ENCODE measurements at places on chromosomes 2 and 18.

DNA sequence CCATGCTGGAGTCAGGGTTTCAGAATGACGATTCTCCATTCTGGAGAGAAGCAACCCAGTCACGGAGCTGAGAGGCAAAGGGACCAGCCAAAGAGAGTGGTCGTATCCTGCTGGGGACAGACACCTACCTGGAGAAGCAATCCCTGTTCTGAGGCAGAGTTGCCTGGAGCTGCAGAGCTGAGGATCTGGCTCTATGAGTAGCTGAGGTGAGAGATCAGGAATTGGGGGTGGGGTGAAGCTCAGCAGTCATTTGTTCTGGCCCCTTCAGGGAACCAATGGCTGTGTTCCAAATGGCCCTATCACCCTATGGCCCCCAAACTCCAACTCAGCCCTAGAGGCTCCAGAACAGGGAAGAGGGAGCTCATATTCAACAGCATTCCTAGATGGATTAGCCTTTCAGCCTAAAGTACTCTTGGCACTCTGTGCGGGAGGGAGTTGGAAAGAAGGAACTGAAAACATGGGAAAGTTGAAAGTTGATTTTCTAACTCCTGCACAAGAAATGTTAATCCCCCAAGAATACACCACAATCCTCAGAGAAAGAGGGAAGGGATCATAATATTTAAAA, 3.3 kb upstream of the ATRAID start:
- DNase-seq: no peak

GRCh38 chr2:100935372-100935752, 66.7 kb upstream of the RPL31 start:
- DNase-seq: no peak

DNA sequence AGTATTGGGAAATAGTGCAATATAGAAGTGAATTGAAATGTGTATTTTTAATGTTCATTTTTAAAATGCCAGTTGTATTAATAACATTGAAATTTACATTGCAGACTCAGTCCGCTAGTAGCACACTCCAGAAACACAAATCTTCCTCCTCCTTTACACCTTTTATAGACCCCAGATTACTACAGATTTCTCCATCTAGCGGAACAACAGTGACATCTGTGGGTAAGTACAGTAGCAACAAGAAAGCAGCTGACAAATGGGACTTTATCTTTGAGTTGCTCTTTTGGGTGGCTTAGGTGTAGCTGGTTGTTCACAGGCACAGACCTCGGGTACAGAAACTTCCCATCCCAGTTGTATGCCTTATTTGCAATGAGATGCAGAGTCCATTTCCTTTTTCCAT, 118.2 kb upstream of the IL1R2 start:
- no peak for DNase-seq

GRCh38 chr2:124536591-124536990, 511.5 kb downstream of the CNTNAP5 start:
- no peak for DNase-seq

- DNase-seq: no peak
Observed at GRCh38 chr18:56995579-56996188, 151.2 kb upstream of the BOD1L2 start.

GRCh38 chr2:119372778-119373568, 6.2 kb downstream of the DBI start:
- DNase-seq: no peak

DNA sequence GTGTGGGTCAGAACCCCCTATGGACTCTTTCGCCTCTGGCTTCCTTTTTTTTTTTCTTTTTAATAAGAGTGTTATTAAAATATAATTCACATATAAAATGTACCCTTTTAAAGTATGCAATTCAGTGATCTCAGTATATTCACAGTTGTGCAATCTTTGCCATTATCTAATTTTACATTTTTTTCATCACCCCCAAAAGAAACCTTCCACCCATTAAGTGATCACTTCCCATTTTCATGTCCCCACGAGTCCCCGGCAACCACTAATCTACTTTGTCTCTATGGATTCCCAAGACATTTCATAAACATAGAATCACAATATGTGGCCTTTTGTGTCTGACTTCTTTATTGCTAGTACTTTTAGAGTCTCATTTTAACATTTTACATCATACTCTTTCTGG, 38.7 kb upstream of the ANXA4 start:
- DNase-seq: no peak

DNA sequence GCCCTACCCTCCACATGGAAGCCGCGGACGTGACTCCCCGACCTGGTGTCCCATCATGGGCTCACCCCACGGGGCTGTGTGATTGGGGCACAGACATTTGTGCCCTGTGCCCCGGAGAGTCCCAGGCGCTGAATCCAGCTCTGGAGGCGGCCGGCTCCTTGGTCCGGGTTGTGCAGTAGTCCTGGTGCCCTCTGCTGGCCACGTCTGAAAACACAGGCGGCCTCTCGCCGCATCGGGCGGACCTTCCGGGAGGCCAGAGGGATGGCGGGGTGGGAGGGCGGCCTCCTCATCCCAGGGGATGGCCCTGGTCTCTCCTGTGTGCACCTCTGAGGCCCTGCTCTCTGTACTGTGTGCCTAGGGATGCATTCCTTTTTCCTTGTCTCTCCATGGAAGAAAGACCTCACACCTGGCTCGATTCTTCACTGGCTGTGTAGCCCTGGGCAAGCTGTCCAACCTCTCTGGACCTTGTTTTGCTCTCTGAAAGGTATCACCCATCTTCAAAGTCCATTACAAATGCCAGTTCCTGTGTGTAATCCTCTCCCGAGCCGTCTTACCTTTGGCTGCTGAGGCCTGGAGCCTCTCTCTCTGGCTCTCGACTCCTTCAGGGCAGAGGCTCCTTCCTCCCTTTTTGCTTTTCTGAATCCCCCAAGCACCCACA, 27.6 kb downstream of the CELF4 start:
- no peak for DNase-seq

DNA sequence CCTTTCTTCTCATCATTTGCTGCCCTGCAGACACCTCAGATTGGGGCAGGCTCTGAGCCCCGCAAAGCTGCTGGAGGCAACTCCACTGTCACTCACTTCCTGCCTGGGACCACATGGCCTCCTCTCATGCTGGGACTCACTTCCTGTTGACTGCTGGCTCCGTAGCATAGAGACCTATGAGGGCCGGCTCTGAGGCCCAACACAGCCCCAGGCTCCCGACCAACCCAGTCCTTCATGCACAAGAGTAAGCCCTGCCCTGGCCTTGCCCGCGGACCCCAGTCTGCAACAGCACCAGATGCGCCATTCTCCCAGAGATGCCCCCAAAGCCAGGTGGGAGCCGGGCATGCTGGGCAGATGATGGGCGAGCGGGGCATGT, 55.7 kb downstream of the DNMT3A start:
- no peak for DNase-seq

DNA sequence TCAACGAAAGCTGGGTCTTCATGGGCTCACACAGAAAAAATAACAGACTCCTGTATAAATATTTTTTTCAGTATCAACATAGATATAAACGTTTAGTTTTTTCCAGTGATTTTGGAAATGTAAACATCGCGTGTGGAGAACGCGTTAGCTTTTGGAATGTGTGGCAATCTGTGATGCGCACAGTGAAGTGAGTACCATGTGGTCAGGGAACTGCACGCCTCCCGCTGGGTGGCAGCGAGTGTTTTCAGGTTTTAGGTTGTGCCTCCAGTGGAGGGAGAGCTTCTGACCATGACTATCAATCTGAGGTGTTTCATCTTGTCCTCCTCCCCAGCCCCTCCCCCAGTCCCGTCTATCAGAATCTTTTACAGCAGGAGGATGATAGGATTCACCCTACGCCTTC, 127.8 kb downstream of the ARHGAP28 start:
- no peak for DNase-seq

DNA sequence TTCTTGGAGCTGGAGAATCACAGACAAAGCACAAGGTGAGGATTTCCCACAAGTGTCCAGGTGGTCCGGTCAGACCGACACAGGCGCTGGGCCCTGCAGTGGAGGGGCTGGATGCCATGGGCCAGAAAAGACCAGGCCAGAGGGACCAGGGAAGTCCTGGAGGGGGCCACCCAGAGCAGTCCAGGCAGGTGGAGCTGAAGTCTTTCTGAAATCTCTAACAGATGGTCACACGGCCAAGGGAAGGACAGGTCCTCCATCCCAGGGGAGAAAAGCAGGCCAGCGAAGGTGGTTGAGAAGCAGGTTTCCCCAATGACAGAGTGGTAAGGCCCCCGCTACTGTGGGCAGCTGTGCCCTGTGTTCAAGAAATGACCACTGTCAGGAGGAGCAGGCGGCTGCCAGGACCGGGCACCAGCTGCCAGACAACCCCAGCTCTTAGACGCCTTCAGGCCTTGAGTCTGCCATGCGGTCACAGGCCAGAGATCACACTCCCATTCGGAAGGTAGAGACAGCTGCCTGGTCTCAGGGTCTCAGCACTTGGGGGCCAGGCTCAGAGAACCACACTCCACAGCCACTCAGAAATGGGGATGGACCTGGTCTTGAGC, 25.9 kb downstream of the HS1BP3 start:
- no peak for DNase-seq

DNA sequence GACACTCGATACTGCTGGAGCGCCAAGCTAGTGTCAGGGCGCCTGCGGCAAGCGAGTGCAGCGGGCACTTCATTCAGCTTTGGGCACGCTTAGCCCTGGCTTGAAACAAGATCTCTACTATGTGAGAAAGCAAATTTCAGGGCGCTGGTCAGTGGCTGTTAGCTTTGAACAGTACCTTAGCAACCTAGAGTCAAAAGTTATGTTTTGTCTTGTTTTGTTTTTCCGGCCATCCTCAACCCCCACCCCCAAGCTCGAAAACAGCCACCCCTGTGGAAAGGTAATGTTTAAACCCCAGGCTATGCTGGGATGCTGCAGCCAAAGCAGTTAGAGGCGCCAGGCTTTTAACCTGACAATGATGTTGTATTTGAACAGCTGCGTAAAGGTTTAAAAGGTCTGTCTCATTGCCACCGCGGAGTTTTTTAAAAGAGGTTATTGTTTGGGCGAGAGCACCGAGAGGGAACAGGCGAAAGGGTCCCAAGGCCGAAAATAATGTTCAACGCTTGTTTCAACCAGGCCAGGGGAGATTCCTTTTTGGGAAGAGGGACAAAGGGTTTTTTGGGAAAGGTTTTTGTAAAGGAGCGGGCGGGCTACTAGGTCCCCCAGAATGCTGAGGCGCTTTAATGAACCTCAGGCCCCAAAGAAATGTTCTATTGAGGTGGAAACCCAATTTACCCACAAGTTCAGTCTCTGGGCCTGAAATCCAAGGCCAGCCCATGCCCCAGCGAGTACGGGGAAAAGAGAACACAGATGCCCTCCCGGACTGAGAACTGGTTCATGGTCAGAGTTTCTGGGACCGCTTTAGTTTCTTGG, 2.3 kb upstream of the HOXD10 start:
- no peak for DNase-seq

- DNase-seq: no peak
Observed at GRCh38 chr2:234630801-234631261, 133.9 kb upstream of the ARL4C start.

DNA sequence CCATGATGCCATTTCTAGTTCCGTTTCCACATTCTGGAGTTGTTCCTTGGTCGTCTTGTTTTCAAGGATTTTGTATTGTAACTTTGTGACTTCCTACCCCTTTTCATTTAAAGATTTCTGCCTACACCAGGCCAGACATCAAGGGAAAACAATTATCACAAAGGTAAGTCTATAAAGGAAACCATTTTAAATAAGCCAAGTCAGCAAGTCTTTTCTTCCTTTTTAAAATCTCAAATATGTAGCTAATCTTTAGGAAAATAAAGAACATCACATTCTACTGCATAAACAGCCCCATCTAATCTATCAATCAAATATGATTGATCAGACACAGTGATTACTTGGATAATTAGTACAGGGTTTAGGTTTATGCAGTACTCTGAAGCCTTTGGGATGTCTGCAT, 35.8 kb upstream of the INSIG2 start:
- DNase-seq: no peak

DNA sequence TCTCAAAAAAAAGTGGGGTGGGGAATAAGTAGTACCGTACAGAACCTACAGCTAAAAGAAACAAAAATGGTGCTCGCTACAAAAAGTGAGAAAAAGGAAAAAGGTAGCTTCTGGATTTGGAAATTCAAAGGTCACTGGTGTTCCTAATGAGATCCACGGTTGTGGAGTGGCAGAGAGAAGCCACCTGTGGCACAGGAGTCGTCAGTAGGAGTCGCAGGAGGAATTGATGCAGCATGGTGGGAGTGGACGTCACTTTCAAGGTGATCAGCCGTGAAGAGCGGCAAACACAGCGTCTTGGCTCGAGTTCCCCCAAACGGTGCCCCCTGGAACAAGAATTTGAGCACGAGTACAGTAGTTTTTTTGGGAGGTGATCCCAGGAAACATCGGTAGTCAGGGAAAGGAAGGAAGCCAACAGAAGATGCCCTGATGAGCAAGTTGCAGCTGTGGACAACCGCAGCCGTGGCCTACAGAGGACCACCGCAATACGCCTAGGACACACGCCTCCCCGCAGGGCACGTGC, 1.4 kb upstream of the TTL start:
- no peak for DNase-seq

DNA sequence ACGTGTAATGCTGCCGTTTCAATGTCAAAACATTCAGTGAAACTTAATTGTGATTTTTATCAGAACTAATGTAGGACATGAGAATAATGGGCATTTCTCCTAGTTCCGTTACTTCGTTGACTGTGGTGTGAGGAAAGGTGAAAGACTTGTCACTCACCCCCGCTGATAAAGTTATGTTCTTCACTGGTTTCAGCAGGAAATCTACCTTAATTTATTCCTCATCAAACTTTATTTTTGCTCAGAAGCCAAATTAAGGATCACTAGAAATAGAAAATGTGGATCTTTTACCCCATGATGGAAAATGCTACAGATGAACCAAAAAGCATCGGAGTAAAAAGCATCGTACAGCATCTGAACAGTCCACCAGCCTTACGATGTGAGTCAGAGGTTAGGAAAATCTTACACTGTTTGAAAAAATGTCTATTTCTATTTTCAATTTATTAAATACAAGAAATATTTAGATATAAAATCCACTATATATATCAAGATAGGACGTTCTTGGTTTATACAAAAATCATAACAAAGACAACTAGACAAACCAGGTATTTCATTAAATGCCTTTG, 1.0 kb upstream of the ROCK1 start:
- no peak for DNase-seq

DNA sequence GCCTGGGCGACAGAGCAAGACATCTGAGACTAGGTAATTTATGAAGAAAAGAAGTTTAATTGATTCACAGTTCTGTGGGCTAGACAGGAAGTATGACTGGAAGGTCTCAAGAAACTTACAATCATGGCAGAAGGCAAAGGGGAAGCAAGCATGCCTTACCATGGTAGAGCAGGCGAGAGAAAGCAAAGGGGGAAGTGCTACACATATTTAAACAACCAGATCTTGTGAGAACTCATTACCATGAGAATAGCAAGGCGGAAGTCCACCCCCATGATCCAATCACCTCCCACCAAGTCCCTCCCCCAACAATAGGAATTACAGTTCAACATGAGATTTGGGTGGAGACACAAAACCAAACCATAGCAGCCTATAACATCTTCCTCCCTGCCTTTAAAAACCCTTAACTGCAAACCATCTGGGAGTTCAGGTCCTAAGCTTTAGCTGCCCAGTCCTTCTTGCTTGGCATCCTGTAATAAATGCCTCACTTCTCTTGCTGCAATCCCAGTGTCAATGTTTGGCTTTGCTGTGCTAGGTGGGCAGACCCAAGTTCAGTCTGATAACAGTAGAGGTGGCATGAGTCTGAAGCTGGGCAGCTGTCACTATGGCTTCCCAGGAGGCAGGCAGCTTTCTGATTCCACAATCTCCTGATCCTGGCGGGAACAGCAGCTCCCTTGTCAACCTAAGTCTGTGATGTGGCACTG, 11.2 kb upstream of the SP5 start:
- DNase-seq: no peak

- DNase-seq: no peak
Observed at GRCh38 chr2:99537910-99538485, 48.2 kb upstream of the REV1 start.

- no peak for DNase-seq
Observed at GRCh38 chr2:68214381-68214780, 38.0 kb downstream of the PPP3R1 start.
